ENCODE measurements at places on chromosomes 7 and 10.

- DNase-seq: peak; percentile 26
Measured at GRCh38 chr10:129707406-129708388, 240.7 kb downstream of the MGMT start.

DNA sequence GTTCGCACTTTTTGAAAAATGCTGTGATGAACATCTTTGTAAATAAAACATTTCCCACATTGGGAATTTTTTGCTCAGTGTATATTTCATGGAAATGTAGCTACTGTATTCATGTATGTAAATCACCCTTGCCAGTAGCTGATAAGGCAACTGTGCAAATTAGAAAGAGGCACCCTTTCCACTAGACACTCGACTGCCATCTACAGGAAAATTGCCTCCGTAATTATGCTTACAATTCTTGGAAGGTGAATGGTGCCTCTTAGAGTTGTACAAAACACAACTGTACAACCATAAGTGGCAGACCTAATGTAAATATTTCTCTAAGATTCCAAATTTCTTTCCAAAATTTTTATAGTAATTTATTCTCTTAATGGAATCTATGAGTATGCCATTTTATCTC is 491.7 kb downstream of the CCSER2 start:
- DNase-seq: peak; percentile 2

GRCh38 chr10:103622286-103622685 is 128.8 kb downstream of the NEURL1 start:
- no peak for DNase-seq

GRCh38 chr10:49611816-49612512 is 1.9 kb downstream of the SLC18A3 start:
- DNase-seq: no peak

DNA sequence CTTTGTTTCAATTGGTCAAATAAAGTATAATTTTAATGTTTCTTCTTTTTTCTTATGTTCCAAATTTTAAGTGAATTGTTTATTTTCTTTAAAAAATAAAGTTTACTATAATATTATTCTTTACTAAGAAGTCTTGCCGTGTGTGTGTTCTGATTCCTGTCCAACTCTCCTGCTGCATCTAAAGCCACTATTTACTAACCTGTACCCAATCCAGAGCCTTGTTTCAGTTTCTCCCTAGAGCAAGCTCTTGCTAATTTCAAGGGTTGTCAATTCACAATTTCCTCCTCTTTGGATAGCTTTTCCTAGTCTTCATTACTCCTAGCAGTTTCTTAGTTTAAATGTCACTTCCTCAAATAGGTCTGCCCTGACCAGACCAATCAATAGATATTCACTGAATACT is 314.9 kb upstream of the SEMA3A start:
- no peak for DNase-seq

DNA sequence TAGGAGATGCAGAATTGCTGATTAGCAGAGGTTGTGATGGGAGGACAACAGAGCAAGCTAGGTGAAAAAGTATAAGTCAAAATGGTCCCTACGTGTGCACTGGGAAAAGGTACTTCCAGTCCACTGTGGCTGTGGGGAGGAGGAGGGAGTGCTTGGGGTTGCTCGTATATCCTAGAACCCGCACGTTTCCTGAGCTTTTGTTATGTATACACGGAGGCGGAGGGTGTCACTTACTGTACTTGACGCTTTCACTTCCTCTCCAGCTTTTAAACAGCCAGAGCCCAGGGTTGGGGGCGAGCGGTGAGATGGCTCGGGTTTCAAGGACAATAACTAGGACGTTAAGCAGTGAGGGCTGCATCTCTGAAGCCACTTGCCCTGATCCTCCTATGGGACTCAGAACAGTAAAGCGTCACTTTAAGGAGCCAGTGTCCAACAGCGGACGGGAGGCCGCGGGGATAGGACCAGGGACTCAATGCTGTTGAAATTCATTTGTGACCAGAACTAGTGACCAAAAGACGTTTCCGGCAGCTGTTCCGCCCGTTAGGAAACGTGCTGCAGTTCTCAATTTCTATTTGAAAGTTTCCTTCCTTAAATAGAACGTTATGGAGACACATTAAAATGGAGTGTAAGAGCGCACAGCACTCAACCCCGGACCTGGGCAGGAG is 985 bp upstream of the ETV1 start:
- DNase-seq: peak; percentile 83

GRCh38 chr10:99442394-99442793 is 12.0 kb upstream of the GOT1 start:
- no peak for DNase-seq

DNA sequence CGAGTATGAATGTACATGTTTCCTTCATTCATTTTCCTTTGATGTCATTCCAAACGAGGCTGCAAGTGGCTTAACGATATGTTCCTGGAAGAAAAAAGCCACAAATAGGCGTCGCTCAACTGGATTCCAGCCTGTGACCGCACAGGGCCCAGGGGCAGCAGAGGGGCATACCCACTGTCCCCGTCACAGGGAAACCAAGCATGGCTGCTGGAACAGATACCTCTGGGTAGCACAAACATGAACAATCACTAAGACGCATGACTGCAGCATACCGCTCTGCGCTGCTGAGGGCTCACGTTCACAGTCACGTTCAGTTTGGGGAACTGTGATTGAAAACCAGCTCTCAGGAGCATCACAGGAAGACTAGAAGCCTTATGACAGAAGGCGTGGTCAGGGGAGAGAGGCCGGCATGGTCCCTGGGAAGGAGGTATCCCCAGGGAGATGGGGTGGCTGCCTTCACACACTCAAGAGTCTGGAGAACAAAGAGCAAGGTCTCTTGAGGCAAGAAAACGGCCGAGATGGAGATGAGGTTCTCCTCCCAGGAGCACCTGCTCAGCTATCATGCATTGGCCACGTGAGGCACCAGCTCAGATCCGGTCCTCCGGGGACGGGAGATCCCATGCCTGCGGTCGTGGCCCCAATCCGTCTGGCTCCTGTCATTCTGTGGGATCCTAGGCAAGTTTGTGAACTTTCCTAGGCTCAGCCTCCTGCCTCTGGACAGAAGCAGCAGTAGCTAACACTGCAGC is 213.6 kb downstream of the DIP2C start:
- no peak for DNase-seq

GRCh38 chr10:58952747-58953466 is 223.5 kb upstream of the PHYHIPL start:
- peak; percentile 61 for DNase-seq
